ENCODE measurements at places on chromosomes 2 and 18.
A peak's percentile ranks its signal among the peaks of the same experiment; 100 is the strongest.

GRCh38 chr18:11951390-11951851 lies 29.9 kb upstream of the IMPA2 start:
- DNase-seq = no peak

GRCh38 chr2:102618452-102619413 lies 620 bp upstream of the SLC9A2 start:
- DNase-seq = peak; percentile 54

- no peak for DNase-seq
These were observed 195.6 kb downstream of the AGAP1 start for GRCh38 chr2:235689427-235689853.

DNA sequence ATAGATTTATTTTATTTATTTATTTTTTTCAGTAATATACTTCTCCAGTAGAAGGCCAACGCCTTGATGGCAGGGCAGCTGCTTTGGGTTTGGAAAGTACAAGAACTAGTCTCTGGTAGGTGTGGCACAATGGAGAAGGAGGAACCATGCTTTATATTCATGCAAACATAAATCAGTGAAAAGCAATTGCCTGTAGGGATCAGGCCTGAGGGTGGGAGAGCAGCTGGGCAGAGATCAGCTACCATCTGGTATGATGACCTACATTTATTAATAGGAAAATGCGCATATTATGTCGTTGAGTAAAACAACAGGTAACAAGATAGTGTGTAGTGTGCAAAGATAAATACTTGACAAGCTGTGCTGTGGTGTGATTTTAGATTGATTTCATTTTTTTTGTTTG lies 120.4 kb upstream of the TLK1 start:
- no peak for DNase-seq

DNA sequence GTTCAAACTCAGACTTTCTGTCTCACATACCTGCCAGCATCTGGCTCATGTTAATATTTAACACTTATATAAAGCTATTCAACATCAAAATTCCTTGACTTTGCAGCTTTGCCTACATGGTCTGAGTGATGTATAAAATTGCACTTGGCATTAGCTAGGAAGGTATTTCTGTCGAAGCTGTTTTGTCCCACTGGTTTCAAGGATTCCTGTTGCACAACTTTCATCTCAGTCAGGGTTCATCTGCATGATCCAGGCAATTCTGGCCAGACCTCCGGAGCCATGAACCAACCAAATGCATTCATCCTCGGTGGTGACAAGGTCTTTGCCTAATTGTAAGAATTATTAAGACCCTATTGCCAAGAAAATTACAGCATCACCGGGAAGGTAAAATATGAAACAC lies 185.4 kb downstream of the ZEB2 start:
- no peak for DNase-seq

DNA sequence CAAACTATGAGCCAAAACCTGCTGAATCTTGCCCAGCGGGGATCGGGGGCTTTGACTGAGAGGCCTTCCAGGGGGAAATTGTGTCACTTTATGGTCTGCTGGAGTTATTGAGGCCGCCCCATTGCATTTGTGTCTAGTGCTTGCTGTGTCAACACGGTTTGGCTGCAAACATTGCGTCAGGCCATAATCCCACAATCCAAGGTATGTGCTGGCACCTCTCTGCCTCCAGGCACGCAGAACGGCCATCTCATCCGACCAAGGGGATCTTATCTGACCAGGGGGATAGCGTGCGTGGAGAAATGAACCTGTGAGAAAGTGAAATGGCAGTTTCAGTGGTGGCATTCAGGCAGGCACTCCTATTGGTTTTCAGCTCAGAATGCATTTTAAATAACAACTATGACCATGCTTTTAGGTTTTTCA lies 18.1 kb upstream of the LYPD6B start:
- no peak for DNase-seq

DNA sequence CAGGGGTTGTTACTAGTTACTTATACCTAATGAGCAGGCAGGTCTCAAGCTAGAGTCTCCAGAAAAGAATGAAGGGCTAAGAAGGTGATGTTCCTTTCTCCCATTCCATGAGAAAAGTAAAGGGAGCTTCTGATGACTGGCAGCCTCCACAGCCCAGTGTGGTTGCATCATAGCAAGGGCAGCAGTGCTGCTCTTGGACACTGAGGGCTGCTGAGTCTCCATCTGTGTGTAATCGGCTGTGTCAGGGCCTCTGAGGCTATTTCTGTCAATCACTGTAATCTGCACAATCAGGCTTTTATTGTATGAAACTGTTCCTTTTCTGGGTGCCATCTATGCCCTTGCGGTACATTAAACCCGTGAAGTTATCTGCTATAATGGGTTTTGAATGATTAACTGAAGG lies 164.1 kb upstream of the FBXO11 start:
- no peak for DNase-seq

- no peak for DNase-seq
These were observed 208.6 kb downstream of the CMPK2 start for GRCh38 chr2:6657136-6657535.

DNA sequence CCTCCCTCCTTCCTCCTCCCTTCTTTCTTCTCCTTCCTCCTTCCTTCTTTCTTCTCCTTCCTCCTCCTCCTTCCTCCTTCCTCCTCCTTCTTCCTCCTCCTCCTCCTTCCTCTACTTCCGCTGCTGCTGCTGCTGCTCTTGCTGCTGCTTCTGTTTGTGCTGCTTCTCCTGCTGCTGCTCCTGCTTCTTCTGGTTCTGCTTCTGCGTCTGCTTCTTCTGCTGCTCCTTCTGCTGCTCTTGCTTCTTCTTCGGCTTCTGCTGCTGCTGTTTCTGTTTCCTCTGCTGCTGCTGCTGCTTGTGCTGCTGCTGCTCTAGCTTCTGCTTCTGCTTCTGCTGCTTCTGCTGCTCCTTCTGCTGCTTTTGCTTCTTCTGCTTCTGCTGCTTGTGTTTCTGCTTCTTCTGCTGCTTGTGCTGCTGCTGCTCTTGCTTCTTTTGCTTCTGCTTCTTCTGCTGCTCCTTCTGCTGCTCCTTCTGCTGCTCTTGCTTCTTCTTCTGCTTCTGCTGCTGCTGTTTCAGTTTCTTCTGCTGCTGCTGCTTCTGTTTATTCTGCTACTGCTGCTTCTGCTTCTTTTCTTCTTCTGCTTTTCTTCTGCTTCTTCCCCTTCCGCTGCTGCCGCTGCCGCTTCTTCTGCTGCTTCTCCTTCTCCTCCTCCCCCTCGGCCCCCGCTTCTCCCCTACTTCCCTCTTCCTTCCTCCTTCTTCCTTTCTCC lies 8.6 kb downstream of the SNRNP27 start:
- no peak for DNase-seq

DNA sequence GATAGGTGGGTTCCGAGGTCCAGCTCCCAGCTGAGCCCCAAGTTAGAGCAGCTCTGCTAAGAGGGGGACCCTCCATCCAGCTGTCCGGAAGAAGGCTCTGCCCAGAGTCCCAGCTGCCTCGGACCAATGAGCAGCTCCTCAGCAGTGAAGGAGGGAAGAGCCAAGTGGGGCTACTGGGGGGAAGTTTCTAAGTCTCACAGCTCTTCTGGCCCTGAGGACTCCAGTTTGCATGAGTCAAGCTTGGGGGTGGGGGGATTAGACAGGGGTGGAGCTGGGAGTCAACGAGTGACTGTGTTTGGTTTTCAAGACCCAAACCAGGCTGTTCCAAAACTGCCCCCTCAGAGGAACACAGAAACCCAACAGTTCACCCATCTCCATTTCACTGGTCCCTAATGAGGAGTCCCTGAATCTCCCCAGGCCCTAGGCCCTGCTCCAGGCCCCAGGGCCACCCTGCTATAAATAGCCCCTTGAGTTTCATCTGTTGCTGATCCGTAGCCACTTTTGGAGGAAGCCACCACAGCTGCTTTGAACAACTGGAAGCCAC lies 100.9 kb downstream of the TNS1 start:
- DNase-seq = no peak

DNA sequence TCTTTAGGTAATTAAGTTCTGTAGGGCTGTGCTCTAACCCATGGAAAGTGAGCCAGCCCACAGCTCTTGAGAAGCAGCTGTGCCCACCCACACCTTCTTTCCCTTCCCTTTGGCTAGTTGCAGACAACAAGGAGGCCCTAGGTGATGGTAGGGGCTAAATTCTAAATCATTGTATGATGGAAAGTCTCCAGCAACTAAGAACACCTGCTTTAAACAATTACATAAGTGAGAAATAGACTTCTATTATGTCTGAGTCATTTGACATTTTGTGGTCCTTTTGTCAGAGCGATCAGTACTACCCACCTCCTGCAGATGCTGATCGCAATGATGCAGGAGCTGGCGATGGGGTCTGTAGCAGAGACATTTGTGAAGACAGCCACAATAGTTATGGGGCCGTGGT lies 79.6 kb downstream of the TEX51 start:
- no peak for DNase-seq

DNA sequence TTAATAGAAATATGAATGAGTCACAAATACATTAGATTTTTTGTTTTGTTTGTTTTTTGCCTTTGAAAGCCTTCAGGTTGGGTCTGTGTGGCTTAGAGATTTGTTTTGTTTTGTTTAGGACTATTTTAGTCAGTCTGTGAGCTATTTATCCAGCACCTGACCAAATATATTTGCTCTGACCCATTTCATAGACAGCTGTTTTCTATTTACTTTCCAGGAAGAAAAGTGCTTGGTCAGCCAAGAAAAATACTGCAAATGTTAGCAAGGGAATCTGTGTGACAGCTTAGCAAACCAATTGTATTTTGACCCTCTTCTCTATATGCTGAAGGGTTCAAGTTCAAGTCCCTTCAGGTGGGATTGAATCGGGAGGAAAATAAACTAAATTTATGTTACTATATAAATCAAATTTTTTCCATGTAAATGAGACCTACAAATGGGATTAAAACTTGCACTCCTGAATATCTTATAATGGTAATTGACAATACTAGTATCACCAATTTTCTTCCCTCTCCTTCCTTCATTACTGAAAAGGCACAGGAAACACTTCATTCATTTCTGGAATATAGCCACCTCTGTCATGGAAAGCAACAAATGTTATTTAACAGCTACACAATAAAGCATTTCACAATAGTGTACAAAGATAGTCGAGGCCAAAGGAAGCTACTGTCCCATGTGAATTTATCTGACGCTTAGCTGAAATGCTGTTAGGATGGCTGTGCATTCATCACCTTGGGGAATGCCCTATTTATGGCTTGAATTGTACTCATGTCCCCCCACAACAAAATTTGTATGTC lies 23.1 kb upstream of the KLF7 start:
- DNase-seq = no peak

- DNase-seq = peak; percentile 11
These were observed 136.4 kb upstream of the GPC1 start for GRCh38 chr2:240298803-240299709.

- no peak for DNase-seq
These were observed 113.8 kb upstream of the UXS1 start for GRCh38 chr2:106307860-106308259.

GRCh38 chr18:61236356-61237057 lies 96.7 kb upstream of the CDH20 start:
- no peak for DNase-seq

DNA sequence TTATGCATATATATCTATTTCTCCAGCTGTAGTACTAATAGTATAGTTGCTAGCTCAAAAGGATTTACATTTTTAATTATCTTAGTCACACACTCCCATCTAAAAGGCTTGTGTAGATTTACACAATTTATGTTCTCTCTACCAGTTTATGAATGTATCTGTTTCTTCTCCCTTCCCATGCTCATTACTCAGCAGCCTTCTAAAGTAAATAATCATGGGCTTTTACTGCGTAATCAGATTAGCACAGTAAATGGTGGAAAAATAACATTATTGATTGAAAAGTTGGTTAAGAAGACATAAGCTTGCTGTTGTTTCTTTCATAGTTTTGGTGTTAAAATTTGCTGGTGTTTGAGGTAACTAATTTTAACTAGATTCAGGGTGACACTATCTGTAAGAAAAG lies 81.8 kb downstream of the PTPN4 start:
- no peak for DNase-seq

- DNase-seq = no peak
These were observed 21.5 kb upstream of the MSH2 start for GRCh38 chr2:47381408-47381807.

DNA sequence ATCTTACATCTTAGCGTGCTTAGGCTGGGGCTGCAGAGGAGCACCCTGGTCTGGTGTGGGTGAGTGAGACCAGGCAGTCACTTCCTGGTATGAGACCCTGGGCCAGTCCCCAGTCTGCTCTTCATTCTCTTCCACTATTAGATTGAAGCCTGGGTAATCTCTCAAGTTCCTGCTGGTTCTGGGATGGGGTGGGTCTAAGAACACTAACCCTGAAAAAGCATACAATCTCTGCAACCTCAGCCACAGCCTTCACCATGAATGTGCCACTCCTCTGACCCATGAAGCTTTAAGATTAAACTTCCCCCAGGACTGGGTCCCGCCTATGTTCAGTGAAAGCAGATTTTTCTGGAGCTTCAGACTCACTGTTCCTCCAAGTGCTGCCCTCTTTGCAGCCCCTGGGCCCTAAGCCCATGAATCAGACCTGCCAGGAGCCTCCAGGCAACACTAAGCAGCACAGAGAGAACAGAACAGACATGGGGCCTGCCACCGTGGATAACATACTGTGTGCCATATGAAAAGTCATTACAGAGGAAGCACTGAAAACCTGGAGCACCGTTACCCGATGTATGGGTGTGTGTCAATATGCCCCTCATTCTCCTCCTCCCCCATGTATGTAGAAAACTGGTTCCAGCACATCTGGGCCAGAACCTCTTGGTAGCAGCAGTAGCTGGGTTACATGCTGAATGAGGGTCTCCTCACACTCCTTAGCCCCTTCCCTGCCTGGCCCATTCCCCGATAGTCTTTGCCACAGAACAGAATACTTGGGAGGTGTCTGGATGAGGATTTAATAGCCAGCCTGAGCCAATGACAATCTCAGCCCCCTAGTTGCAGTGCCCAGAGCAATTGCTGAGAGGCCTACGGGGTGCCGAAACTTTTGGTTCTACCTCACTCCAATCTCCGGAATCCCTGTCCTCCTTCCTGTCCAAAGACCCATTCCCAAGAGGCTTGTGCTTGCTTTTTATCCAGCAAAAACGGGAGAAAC lies 2.7 kb upstream of the SIX2 start:
- DNase-seq = peak; percentile 22

DNA sequence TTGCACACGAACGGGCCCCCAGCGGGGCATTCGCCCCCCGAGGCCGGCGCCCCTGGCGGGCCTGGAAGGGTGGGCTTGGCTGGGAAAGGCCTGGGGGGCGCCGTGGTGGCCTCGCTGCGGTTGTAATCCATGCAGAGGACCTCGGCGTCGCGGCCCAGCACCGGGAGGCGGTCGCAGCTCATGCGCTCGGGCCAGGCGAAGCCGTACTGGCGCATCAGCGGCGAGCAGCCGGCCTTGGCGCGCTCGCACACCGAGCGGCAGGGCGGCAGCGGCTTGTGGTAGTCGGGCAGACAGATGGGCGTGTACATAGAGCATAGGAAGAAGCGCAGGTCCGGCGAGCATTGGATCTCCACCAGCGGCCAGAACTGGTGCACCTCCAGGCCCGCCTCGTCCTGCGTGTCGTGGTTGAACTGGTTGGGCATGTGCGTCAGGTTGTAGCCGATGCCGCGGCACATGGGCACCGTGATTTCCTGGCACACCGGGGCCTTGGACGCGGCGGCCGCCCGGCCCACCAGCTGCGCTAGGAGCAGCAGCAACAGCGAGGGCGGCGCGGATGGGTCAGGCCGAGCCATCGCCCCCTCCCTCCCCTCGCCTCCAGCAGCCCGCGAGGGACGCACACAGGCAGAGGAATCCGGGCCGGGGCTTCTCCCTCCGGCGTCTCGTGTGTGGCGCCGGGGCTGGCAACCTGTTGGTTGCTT lies 1.4 kb downstream of the FZD5 start:
- DNase-seq = peak; percentile 63

All from activated T-cell treated with anti-CD3 and anti-CD28 coated beads, Interleukin-2, amount 50 U/mL, for 48 hours (primary cell).